Pancreas (tissue), 10 donors: ENCODE measurements at places on chromosomes 2 and 18.

DNA sequence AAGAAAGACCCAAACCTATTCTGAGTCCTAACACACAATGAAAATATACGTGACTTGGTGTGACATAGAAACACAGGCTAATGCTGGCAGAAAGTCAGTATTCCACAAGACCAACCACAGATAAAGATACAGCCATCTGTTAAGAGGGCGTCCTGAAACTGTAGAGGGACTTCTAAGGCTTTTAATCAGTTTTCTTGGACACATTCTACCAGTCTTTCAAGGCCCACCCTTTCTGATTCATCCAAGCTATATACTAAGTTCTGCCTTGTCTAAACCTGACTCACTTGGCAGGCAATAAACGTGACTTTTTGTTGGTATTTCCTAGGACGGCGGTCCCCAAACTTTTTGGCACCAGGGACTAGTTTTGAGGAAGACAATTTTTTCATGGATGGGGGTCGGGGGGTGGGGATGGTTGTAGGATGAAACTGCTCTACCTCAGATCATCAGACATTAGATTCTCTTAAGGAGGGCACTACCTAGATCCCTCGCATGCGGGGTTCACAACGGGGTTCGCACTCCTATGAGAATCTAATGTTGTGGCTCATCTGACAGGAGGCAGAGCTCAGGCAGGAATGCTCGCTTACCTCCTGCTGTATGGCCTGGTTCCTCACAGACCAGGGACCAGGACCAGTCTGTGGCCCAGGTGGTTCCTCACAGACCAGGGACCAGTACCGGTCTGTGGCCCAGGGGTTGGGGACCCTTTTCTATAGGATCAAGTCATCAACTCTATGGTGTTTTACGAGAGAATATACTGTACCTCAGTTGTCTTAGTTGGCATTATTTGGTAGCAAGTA is 61.4 kb downstream of the SP3 start:
- DNase-seq = no peak

- no peak for DNase-seq
Measured at GRCh38 chr2:127129937-127130336, 23.0 kb upstream of the BIN1 start.

DNA sequence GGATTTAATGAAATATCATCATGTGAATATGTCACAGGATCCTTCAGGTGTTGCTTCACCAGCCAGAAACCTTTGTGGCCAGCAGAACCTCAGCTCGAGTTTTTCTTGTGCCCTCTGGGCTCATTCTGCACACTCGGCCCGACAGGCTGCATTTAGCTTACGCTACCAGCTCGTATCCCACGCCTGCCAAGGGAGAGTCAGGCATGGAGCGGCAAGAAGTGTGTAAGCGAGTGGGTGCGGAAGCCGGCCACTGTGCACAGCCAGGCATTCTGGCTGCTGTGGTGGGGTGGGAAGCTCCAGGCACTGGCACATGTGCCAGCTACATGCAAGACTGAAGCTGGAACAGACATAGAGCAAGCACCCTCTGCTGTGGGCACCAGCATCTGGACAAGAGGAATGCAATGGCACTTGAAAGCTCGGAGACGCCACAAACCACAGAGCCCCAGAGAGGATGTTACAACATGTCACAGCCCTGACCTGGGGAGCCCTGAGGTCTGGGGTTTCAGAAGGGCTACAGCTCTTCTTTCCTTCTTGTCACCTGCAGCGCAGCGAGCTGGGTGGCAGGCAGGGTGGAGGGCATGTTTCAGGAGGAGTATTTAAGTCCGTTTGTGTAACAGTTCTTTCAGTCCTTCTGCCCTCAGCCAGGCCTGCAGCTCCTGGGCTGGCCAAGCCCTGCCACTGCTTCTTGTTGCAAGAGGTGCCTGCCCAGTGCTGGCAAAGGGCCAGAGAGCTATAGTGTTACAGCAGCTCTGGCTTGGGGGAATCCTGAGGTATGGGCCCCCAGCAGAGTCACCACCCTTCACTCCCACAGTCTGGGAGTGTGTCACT is 257.3 kb upstream of the HNMT start:
- DNase-seq = no peak

DNA sequence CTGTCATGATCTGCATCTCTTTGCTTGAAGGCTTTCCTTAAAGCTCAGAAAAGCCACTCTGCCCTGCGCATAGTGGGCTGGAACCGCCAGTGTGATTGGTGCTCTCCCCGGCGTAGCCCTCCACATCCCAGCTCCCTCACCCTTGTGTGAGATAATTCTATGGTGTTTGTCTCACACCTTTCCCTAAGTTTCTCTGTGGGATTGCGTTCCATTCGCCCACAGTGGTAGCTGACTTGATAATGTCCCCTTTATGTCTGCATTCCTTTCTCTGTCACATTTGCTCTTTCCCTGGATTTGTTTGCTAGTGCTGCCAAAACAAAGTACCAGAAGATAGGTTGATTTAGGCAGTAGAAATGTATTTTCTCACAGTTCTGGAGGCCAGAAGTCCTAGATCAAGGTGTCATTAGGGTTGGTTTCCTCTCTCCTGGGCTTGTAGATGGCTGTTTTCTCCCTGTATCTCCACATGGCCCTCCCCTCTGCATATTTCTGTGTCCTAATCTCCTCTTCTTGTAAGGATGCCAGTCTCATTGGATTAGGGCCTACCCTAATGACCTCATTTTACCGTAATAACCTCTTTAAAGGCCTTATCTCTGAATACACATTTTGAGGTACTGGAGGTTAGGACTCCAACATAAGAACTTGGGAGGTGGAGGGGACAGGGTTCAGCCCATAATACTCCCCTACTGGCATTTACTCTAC is 7.4 kb upstream of the TMEM87B start:
- DNase-seq = no peak
